NCI-H510A (cell line): ENCODE measurements at places on chromosomes 12 and 14.

DNA sequence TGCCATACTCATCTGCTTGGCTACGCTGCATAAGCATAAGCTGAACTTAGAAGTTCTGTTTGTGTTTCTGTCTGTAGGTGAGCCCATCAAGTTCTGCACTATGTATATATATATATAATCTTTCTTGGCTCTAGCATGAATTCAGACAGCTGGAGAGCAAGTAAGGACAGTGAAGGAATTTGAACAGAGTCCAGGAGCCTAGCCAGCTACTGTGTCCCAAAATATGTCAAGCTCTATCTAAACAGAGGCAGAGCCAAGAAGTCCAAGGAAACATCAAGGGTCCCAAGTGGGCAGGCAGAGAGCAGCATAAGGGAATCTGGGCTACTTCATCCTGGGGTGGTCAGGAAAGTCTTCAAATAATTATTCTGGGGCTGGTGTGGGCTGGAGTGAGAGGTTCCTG is 118.5 kb upstream of the NPAS3 start:
- DNase-seq: no peak

GRCh38 chr14:76133103-76133502 is 18.6 kb upstream of the GPATCH2L start:
- DNase-seq: no peak

GRCh38 chr14:25988536-25988935 is 609.3 kb downstream of the NOVA1 start:
- DNase-seq: no peak

DNA sequence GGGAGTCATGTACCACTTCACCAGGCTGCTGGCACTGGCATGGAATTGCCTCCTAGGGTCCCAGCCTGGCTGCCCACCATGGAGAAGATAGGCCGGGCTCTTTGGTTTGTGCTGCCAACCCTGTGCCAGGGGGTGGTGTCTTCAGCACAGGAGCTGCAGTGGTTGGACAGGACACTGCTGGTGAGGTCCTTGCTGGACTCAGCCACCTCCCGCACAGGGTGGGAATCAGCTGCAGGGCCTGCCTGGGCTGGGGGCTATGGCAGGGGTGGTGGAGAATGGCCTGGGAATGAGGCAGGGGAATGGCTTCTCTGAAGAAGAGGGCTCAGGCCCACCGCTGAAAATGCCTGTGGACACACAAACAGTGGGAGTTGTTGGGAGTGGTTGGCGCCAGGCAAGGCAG is 70.6 kb upstream of the CAPRIN2 start:
- no peak for DNase-seq

- no peak for DNase-seq
Measured at GRCh38 chr12:57863676-57864075, 17.1 kb upstream of the CTDSP2 start.

- no peak for DNase-seq
Measured at GRCh38 chr14:23094666-23095195, at the start of gene ACIN1. ACIN1 (minus strand) TSS chr14:23095136; CDS start chr14:23095112, 24 bp downstream.

DNA sequence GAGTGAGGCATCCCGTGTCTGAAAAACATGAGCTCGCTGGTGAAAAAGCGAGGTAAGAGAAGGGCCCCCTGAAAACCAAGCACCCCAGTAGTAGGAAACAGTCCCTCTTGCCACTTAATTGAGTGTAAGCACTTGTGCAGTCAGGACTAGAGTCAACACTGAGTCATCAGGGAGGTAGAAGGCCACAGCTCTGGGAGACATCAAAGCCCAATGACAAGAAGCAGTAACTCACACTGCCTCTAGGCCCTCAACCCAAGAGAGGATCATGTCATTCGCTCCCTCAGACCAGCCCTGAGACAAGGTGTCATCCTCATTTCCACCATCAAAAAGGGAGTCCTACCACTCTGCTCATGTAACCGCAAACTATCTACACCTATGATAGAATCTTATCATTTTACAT is 17.8 kb downstream of the POMT2 start:
- DNase-seq: peak; percentile 48

- DNase-seq: no peak
Measured at GRCh38 chr12:47578836-47579235, 127.0 kb downstream of the RPAP3 start.

- no peak for DNase-seq
Measured at GRCh38 chr12:120252071-120252906, 13.2 kb downstream of the PXN start.

GRCh38 chr14:52583544-52583943 is 30.9 kb downstream of the GPR137C start:
- no peak for DNase-seq

DNA sequence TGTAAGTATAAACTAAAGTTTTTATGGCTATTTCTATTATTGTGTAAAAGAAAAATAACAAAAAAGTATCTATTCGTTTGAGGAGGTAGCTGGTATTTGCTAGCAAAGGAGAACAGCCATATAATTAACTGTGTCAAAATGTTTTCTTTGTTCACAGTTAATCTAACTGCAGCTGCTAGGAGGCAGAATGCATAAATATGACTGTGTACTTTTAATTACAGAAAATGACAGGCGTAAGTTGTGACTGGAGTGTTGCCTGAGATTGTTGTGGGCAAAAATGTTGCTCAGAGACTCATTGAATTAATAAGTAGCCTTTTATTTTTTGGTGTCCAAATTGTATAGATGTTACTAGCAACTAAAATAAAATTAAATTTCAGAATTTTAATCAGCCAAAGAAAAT is 33.5 kb downstream of the PTPRO start:
- no peak for DNase-seq

DNA sequence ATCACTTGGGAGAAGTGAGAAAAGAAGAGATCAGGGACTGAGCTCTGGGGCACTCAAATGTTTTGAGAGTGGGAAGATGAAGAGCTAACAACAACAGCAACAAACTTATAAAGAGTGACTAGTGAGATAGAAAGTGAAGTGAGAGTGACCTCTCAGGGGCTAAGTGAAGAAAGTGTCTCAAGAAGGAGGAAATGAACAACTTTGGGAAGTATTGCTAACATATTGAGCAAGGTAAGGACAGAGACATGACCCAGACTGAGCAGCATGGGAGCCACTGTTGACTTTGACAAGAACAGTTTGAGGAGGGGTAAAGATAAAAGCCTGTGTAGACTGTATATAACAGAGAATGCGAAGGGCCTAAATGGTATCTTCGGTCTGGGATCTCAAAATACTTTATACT is 155.1 kb upstream of the BTG1 start:
- DNase-seq: no peak

DNA sequence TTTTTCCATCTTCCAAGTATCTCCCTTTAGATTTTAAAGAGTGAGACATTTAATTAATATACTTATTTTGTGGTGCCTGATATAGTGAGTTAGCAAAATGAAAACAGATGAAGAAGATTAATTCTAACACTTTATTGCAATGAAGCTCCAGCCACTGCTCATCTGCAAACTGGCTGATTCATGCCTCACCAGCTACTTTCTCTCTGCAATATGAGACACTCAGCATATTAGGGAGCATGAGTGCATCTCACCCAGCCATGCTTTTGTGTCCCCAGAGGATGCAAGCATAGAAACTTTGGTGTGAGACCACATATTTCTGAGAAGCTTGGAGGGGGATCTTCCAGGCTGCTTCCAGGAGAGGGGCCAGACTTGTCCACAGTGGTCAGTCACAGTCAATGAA is 148.6 kb downstream of the BMP4 start:
- no peak for DNase-seq

DNA sequence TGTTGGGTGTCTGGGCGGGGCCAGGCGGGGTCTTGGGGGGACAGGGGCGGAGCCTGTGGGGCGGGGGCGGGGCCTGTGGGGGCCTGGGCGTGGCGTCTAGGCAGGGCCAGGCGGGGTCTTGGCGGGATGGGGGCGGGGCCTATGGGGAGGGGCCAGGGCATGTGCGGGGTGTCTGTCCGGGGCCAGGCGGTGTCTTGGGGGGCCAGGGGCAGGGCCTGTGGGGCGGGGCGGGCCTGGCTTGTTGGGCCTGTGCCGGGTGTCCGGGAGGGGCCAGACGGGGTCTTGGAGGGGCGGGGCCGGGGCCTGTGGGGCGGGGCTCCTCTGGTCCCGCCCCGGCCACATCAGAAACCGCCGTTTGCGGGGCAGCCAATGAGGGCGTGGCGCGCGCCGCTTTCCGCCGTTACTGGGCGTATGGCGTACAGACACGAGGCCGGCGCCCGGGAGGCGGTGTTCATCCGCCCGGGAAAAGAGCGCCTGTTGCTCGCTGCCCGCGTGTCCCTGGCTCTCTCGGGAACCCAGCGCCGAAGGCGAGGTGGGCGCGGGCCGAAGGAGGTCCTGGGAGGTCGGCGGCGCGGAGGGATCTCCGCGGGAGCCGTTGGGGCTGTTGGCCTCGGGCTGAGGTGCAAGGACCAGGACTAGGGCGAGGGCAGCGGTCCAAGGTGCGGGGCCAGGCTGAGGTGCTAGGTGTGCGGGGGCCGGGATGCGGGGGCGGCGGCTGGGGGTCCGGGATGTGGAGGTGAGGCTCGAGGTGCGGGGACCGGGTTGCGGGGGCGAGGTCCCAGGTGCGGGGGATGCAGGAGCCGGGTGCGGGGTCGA is at the start of gene PIWIL1:
PIWIL1 (plus strand) TSS at position 400 of the 816 bp plus-strand sequence. CDS start 4,705 bp downstream, outside the sequence.
- no peak for DNase-seq

DNA sequence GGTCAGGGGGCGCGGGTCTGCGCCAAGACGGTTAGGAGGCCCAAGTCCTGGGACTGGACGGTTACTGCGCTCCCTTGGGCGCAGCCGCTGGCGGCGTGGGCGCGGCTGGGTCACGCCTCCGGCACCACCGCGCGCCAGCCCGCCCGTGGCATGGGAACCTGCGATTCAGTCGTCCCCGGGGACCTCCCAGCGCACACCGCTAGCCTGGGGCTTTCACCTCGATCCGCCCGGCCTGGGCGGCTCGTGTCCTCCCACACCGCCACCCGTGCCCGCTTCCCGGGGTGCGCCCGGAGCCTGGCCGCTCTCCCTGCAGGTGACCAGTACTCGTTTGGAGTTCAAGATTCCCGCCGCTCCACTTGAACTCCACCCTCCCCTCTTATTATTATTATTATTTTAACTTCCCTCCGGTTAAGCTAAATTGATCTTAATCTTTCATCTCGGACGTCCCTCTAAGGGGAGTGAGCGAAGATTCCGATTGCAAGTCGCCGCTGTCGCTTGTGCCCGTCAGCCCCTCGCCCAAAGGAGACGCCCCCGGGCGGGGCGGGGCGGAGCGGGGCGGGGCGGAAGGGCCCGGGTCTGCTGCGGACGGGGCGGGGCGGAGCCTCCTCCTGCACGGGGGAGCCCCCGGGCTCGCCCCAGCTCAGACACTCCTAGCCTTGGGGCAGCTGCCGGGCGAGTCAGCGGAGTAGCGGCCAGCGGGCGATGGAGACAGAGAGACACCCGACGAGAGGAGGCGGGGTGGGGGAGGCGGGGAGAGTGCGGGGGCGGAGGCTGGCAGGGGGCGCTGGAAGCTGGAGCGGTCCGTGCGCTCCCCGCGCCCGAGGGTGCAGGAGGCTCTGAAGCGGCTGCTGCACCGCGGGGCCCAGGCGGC is at the start of gene KCNMB4:
KCNMB4 (plus strand) TSS at position 643 of the 871 bp plus-strand sequence. CDS start 445 bp downstream, outside the sequence.
- peak; percentile 79 for DNase-seq

DNA sequence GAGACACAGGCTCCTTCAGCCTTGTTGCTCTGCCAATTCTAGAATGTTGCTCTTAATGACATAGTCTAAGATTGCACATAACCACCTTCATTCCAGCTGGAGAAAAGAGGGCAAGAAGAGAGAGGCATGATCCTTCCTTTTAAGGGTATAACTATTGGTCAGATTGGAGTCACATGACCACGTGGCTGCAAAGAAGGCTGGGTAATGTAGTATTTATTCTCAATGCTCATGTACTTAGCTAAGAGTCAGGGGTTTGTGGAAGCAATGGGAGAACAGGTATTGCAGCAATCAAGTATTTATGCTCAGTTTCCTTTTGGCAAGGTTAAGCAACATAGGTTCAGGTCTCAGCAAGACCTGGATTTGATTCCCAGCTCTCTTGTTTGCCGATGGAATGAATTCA is 298.8 kb upstream of the TBX3 start:
- DNase-seq: no peak

GRCh38 chr12:18683327-18684013 is 54.3 kb downstream of the PLCZ1 start:
- no peak for DNase-seq

DNA sequence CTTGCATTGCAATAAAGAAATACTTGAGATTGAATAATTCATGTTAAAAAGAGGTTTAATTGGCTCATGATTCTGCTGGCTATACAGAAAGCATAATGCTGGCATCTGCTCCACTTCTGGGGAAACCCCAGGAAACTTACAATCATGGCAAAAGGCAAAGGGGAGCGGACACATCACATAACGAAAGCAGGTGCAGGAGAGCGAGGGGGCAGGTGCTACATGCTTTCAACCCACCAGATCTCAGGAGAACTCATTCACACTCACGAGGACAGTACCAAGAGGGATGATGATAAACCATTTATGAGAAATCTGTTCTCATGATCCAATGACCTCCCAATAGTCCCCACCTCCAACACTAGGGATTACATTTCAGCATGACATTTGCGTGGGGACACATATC is 172.6 kb downstream of the RASSF9 start:
- no peak for DNase-seq

DNA sequence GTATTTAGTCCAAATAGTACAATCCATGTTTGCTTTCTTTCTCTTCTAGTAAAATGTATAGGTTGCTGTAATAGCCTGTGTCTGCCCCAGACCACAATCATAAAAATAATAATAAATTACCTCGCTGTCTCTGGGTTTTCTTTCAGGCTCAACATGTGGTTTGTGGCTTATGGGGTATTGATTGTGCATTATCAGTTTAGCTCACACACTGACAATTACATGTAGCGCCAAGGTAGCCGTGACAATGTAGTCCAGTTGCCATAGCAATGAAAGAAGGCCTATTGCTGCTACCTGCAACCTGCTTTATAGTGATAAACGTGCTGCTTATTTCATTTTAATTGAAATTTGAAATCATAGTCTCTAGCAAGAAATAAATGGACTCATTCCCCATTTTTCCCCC is 1009.8 kb downstream of the NRXN3 start:
- DNase-seq: no peak
